Neural progenitor cell (in vitro differentiated cells): ENCODE measurements at places on chromosomes 12 and 14.

GRCh38 chr14:98234208-98234607 is 1037.8 kb downstream of the BCL11B start:
- peaks cover 6% of the 10 kb centered on the region for H3K4me1 ChIP-seq
- no peaks in the 10 kb centered on the region for H3K36me3 ChIP-seq
- no peaks in the 10 kb centered on the region for H3K27me3 ChIP-seq
- no peak for DNase-seq
- no peak overlapping the region for H3K27ac ChIP-seq
- no peak overlapping the region for H3K4me3 ChIP-seq

DNA sequence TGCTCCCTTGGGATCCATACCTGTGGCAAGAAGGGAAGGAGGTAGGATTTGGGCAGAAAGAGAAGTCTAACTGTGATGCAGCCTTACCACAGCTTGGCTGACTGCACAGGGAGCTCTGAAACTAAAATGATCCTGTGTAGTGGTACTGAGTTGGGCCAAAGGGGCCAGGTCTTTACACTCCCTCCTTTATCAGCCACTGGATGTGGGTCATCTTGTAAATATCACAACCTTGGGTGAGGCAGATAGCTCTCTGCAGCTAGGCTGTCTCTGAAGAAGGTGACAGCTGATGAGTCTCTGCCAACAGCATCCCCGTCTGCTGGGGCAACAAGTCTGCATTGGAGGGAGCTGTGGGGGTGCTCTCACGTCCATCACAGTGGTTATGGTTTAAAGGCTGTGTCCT is 95.9 kb upstream of the CAND1 start:
- no peak overlapping the region for H3K27ac ChIP-seq
- H3K4me3 ChIP-seq, result no peak overlapping the region
- H3K36me3 ChIP-seq, result no peaks in the 10 kb centered on the region
- no peaks in the 10 kb centered on the region for H3K4me1 ChIP-seq
- no peak for DNase-seq

DNA sequence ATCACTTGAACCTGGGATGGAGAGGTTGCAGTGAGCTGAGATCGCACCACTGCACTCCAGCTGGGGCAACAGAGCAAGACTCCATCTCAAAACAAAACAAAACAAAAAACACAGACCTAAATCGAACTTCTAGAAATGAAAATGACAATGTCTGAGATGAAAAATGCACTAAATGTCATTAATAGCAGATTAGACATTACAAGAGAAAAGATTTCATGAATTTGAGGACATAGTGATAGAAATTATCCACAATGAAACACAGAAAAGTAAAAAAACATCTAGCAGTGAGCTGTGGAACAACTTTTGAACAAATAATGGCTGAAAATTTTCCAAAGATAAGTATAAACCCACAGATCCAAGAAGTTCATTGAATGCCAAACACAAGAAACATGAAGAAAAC is 35.2 kb downstream of the BICDL1 start:
- H3K36me3 ChIP-seq, result no peaks in the 10 kb centered on the region
- no peak overlapping the region for H3K4me3 ChIP-seq
- DNase-seq, result no peak
- no peaks in the 10 kb centered on the region for H3K27me3 ChIP-seq
- no peaks in the 10 kb centered on the region for H3K4me1 ChIP-seq

DNA sequence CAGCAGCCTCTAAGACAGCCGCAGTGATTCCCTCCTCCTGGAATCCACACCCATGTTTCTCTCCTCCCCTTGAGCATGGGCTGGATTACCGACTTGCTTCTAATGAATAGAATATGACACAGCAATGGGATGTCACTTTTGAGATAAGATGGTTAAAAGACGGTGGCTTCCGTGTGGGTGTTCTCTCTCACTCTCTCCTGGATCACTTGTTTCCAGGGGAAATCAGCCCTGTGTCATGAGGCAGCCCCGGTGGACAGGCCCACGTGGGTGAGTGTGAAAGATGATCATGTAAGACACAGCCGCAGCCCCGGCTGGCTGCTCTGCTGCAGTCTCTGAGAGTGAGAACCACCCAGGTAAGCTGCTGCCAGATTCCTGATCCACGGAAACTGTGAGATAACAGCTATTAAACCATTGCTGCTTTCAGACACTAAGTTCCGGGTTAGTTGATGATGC is 10.7 kb downstream of the MOAP1 start:
- no peaks in the 10 kb centered on the region for H3K4me1 ChIP-seq
- no peaks in the 10 kb centered on the region for H3K27me3 ChIP-seq
- H3K36me3 ChIP-seq, result no peaks in the 10 kb centered on the region
- H3K4me3 ChIP-seq, result no peak overlapping the region
- no peak overlapping the region for H3K27ac ChIP-seq

GRCh38 chr14:72243309-72244293 is 311.4 kb downstream of the RGS6 start:
- H3K36me3 ChIP-seq, result no peaks in the 10 kb centered on the region
- no peaks in the 10 kb centered on the region for H3K27me3 ChIP-seq
- no peaks in the 10 kb centered on the region for H3K4me1 ChIP-seq
- no peak for DNase-seq
- no peak overlapping the region for H3K27ac ChIP-seq

DNA sequence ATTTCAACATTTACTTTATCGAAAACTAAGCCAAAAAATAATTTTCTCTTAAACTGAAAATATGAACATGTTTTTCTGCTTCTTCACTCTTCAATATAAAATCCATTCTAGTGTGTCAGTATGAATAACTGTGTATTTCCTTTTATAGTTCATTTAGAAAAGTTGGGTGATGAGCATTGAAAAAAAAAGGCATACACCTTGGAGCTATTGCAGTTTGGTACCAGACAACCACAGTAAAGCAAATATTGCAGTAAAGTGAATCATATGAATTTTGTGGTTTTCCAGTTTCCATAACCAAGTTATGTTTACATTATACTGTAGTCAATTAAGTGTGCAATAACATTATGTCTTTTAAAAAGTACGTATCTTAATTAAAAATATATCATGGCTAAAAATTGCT is 195.0 kb upstream of the FOXG1 start:
- DNase-seq, result no peak
- H3K4me1 ChIP-seq, result no peaks in the 10 kb centered on the region
- no peak overlapping the region for H3K27ac ChIP-seq
- H3K27me3 ChIP-seq, result no peaks in the 10 kb centered on the region
- H3K4me3 ChIP-seq, result no peak overlapping the region

DNA sequence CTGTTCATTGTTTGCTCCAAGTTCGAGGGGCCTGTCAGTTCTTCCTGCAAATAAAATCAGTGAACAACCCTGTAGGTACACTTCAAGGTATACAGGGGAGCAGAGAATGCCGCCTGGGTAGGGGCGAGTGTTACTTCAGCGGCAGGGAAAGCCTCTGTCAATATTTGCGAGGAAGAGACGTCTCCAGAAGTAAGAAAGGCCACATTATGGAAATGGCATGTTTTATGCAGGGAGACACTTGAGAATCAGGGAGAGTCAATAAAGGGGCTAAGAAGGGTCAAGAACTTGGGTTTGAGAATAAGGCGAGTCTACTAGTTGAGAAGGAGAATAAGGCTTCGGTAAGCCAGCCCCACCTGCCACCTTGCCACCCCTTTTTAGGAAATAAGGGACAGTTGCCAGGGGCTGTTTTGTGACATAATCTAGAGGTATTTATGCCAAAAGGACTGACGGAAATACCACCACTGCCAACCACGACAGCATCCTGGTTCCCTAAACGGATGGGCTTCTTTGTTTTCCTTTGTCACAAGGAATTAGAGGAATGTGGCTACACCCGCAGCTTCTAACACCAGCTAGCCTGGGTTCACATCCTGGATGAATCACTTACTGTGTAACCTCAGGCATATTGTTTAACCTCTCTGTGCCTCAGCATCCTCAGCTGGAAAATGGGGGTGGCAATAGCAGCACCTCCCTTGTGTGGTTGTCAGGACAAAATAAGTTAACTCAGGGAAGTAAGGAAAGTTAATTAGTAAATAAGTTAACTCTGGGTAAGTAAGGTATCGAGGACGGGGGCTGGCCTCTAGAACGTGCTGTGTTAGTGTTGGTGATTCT is 67.7 kb downstream of the EID3 start:
- peak; percentile 46 for DNase-seq
- H3K27ac ChIP-seq, result no peak overlapping the region
- H3K27me3 ChIP-seq, result no peaks in the 10 kb centered on the region
- peaks cover 14% of the 10 kb centered on the region for H3K4me1 ChIP-seq

- DNase-seq, result peak; percentile 20
- peak overlapping the region; percentile 61 for H3K4me3 ChIP-seq
- no peaks in the 10 kb centered on the region for H3K36me3 ChIP-seq
- H3K27me3 ChIP-seq, result no peaks in the 10 kb centered on the region
These were observed 103.5 kb downstream of the FGD4 start for GRCh38 chr12:32502693-32503502.

DNA sequence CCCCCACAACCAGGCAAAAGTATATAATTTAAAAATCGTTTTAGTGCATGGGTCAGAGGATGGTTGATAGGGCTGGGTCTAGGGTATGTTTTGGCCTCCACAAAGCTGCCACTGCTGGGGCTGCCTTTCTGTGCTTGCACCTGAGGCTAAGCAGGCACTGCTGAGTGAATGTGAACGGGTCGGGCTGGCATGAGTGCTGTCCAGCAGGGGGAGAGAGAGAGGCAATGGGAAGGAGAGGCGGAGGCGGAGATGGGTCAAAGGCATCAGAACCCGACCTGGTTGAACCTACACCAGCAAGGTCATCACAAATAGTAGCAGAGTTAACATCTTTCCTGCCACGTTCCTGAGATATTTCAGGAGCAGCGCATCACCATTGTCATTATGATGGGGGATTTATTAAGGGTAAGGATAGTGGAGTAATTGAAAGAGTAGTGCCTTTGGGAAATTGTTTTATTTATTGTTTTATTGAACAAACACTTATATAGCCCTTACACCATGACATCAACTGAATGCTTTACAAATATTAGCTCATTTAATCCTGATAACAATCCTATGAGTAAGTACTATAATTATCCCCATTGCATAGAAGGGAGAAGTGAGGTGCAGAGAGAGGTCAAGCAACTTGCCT is 5.8 kb upstream of the NRXN3 start:
- no peaks in the 10 kb centered on the region for H3K27me3 ChIP-seq
- H3K4me3 ChIP-seq, result no peak overlapping the region
- H3K4me1 ChIP-seq, result no peaks in the 10 kb centered on the region
- no peak overlapping the region for H3K27ac ChIP-seq
- DNase-seq, result peak; percentile 75
- no peaks in the 10 kb centered on the region for H3K36me3 ChIP-seq

- no peaks in the 10 kb centered on the region for H3K36me3 ChIP-seq
- no peak for DNase-seq
- no peaks in the 10 kb centered on the region for H3K27me3 ChIP-seq
These were observed 93.3 kb upstream of the TRHDE start for GRCh38 chr12:72178871-72179270.

GRCh38 chr14:22850944-22851764 is 14.8 kb downstream of the MMP14 start:
- H3K36me3 ChIP-seq, result no peaks in the 10 kb centered on the region
- DNase-seq, result no peak
- no peaks in the 10 kb centered on the region for H3K27me3 ChIP-seq
- H3K27ac ChIP-seq, result no peak overlapping the region
- peaks cover 15% of the 10 kb centered on the region for H3K4me1 ChIP-seq

GRCh38 chr12:14769969-14770495 is 33.2 kb downstream of the WBP11 start:
- H3K27me3 ChIP-seq, result peaks cover 9% of the 10 kb centered on the region
- H3K36me3 ChIP-seq, result no peaks in the 10 kb centered on the region
- peak; percentile 90 for DNase-seq
- peak overlapping the region; percentile 76 for H3K4me3 ChIP-seq

DNA sequence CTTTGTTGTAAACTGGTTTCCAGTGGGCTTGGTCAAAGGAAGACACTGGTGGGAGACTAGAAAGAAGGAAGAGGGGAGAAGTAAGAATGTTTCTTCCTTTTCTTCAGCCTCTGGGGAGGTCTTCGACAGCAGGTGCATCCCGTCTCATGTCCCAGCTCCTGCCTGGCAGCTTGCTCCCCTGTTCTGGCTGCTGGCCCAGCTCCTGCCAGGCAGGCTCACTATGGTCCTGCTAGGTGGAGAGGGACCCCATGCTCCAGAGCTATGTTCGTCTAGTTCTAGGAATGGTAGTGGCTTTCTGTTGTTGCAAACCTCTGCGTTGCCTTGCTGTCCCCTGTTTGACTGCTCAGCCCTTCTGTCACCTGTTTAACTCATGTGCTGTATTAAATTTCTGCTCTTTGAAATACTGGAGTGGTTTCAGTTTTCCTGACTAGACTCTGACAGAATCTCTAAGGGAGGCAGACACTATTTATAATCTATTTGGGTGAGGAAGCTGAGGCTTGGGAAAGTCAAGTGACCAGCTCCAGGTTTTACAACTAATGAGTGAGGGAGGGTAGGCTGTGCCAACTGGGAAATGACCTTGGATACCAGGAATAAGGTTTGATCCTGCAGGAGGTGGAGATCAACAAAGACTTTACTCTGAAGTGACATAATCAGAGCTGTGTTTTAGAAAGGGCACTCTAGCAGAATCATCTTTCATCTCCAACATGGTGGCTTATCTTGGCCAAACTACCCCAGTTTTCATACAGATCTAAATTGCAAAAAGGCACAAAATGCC is 94.7 kb upstream of the DDHD1 start:
- H3K27ac ChIP-seq, result no peak overlapping the region
- no peaks in the 10 kb centered on the region for H3K4me1 ChIP-seq
- DNase-seq, result no peak
- H3K36me3 ChIP-seq, result no peaks in the 10 kb centered on the region

GRCh38 chr14:59484639-59485175 is 390 bp downstream of the JKAMP start:
- peaks cover 14% of the 10 kb centered on the region for H3K36me3 ChIP-seq
- H3K4me1 ChIP-seq, result peaks cover 10% of the 10 kb centered on the region
- no peak for DNase-seq
- H3K27ac ChIP-seq, result peak overlapping the region; percentile 79

GRCh38 chr12:79019672-79020071 is 155.1 kb downstream of the SYT1 start:
- no peaks in the 10 kb centered on the region for H3K4me1 ChIP-seq
- no peaks in the 10 kb centered on the region for H3K27me3 ChIP-seq
- no peak for DNase-seq
- H3K27ac ChIP-seq, result no peak overlapping the region

DNA sequence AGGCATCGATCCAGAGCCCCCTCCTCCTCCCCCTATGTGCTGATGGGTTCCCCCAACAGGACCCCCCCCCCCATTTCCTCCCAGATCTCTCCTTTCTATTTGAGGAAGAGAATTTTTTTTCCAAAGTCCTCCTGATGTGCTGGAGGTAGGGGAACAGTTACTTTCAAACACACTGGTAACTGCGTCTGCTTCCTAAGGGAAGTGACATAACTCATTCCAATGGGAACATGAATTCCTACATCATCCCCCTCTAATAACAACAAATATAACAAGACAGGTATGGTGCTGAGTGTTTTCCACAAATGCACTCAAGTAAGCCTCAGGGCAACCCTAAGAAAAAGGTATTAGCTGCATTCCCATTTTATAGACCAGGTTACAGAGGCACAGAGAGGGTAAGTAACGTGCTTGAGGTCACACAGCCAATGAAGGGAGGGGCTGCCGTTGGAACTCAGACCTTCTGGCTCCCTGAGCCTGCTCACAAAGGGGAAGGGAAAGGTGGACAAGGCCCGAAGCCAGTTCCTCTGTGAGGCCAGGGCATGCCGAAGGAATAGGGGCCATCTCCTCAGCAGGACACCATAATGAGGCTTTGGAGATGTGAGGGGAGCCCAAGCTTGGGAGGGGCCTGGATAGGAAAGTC is 121.1 kb upstream of the NCOR2 start:
- peaks cover 19% of the 10 kb centered on the region for H3K4me1 ChIP-seq
- no peak overlapping the region for H3K4me3 ChIP-seq
- H3K36me3 ChIP-seq, result no peaks in the 10 kb centered on the region
- H3K27me3 ChIP-seq, result no peaks in the 10 kb centered on the region
- H3K27ac ChIP-seq, result no peak overlapping the region
